ENCODE measurements at places on chromosomes 3 and 15.

GRCh38 chr3:159829539-159830227 is 159.0 kb upstream of the IL12A start:
- no peak for DNase-seq

GRCh38 chr3:134249296-134249841 is 1.3 kb downstream of the RYK start:
- DNase-seq = no peak

DNA sequence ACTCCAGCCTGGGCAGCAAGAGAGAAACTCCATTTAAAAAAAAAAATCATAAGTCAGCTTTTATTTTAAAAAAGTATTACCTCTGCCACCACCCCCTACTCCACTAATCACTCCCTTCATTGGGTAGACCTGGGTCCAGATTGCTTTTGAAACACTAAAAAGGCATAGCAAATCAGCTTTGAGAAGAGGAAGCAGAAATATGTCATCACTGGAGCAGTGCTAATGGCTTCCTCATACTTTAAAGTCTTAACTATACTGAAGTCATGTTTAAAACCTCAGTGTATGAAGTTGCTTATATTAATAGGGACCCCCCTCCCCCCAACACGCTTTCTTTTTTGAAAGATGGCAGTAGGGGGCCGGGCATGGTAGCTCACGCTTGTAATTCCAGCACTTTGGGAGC is 1.0 kb upstream of the HTR3D start:
- peak; percentile 44 for DNase-seq

DNA sequence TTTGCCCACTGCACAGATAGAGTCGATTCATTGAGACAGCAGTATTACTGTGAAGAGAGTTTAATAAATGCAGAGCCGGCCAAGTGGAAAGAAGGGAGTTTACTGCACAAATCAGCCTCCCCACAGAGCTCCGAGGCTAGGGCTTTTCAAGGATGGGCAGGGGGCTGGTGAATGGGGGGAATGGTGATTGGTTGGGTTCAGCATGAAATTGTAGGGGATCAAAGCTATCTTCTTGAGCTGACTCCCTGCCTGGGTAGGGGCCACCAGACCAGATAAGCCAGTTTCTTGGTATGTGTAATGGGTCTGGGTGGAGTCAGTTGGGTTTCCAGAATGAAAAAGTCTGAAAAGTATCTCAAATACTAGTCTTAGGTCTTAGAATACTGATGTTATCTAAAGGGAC is 66.6 kb downstream of the SYNPR start:
- no peak for DNase-seq

GRCh38 chr15:25250011-25250596 is 188.7 kb downstream of the UBE3A start:
- no peak for DNase-seq

- DNase-seq = no peak
These were observed 198.8 kb upstream of the CTNNB1 start for GRCh38 chr3:41000471-41000870.
